ENCODE measurements at places on chromosomes 2 and 18.

GRCh38 chr2:34724107-34724506 lies 1125.0 kb upstream of the FAM98A start:
- DNase-seq = no peak

DNA sequence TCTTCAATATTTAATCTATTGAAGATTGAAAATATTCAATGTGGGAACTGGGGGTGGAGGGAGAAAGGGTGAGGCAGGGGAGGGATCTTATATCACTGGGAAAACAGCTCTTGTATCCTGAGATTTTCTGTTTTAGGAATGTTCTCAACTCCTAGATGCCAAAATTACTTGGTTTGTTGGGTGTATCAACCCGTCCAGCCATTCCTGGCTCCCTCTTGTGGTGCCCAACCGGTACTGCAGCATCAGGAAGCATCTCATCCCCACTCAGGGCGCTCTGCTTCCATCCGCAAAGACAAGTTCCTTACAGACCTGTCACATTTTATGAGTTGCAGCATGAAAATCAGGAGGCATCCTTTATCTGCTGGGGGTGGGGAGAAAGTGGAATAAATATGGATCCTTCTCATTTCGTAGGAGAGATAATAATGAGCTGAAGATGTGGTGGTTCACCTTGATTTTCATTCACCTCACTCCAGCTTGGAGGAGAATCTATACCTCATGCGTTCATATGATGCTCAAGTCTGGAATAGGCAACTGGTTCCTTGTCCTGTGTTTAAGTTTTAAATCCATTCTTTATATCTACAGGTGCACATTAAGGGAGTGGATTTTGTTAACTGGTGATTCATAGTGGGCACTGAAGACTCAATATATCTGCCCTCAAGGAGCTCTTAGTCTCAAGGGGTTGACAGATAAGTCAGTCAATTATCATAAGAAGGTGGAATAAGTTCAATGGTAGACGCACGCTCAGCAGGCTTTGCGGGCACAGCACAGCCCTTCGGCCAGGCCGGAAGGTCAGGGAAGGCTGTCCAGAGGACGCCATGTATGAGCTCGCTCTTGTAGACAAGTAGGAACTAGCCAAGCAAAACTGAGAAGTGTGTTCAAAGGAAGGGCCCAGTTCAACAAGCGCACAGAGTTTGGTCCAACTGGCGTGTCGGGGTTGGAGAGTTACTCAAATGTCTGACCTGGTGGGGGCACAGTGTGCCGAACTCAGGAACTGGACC lies 127.3 kb downstream of the RNF144A start:
- peak; percentile 55 for DNase-seq

- DNase-seq = no peak
These were observed 27.9 kb downstream of the WDR33 start for GRCh38 chr2:127783101-127783500.

DNA sequence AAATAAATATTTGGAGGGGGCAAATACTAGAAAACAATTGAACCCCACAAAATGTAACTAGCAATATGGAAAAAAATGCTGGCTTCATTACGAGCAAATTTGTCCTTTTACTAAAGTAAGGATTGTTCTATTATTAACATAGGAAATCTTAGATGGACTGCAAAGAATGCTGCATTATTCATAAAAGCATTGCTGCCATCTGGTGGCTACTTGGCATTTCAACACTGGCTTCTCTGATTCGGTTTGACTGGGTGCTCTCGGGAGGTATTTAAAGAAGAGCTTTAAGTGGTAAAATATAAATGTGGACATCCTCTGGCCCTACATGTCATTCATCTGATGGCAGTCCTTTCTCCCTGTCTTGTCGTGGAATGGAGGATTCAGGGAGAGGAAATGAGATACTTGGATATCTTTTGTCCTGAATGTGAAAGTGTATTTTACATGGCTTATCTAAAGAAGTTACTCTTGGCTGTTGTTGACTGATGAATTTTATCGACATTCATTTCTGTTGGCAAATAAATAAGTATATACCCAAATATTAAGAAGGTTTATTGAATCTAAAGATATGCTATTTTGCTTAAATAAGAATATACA lies 130.2 kb downstream of the ARHGAP15 start:
- peak; percentile 58 for DNase-seq

- no peak for DNase-seq
These were observed 797 bp downstream of the TTC32 start for GRCh38 chr2:19900931-19901441.

DNA sequence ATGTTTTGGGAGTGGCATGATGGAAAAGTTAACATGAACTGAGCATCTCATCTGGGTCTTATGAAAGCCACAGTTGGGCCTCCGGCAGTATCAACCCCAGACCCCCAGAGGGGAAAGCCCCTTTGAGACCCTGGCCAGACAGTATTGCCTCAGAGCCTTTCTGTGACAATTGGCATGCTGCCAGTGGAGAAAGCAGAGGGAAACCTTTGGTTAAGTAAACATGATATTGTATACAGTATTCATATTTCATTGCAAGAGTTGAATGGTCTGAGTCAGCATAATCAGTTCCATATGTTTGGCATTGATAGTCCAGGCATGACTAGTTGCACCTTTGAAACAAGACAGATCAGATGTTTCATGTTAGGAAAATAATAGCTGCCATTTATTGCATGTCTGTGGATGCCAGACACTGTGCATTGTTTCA lies 20.0 kb downstream of the MERTK start:
- no peak for DNase-seq

DNA sequence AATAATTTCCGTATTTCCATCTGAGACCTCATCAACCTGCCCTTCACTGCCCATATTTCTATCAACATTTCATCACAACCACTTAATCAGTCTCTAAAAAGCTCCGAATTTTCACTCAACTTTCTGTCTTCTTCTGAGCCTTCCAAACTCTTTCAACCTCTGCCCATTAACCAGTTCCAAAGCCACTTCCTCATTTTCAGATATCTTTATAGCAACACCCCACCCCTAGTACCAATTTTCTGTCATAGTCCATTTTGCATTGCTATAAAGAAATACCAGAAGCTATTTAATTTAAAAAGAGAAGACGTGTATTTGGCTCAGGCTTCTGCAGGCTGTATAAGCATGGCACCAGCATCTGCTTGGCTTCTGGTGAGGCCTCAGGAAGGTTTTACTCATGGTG lies 107.0 kb downstream of the PTGR3 start:
- no peak for DNase-seq

- DNase-seq = no peak
These were observed 18.0 kb downstream of the MBP start for GRCh38 chr18:77114415-77115191.

GRCh38 chr2:31505111-31505510 lies 75.6 kb downstream of the SRD5A2 start:
- no peak for DNase-seq

DNA sequence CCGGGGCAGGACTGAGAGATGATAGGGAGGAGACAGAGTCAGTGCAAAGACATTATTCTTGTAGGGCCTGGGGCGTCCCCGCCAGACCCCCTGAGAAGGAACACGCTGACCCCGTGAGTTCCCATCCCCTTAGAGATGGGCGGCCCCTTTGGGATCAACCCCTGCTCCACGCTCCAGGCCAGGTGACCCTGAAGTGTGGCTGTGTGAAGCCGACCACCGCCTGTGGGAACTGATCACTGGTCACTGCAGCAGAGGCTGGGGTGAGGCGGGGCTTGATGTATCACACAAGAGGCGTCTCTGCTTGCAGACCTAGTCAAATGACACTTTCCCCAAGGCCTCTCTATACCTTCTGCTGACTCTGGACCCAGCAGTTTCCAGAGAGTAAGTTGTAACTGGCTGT lies 157.4 kb upstream of the TWIST2 start:
- no peak for DNase-seq

- DNase-seq = no peak
These were observed 13.9 kb upstream of the VRK2 start for GRCh38 chr2:58032764-58033080.

- no peak for DNase-seq
These were observed 138.9 kb upstream of the DCC start for GRCh38 chr18:52200921-52201663.

- no peak for DNase-seq
These were observed 19.3 kb downstream of the BCL11A start for GRCh38 chr2:60534052-60534685.

DNA sequence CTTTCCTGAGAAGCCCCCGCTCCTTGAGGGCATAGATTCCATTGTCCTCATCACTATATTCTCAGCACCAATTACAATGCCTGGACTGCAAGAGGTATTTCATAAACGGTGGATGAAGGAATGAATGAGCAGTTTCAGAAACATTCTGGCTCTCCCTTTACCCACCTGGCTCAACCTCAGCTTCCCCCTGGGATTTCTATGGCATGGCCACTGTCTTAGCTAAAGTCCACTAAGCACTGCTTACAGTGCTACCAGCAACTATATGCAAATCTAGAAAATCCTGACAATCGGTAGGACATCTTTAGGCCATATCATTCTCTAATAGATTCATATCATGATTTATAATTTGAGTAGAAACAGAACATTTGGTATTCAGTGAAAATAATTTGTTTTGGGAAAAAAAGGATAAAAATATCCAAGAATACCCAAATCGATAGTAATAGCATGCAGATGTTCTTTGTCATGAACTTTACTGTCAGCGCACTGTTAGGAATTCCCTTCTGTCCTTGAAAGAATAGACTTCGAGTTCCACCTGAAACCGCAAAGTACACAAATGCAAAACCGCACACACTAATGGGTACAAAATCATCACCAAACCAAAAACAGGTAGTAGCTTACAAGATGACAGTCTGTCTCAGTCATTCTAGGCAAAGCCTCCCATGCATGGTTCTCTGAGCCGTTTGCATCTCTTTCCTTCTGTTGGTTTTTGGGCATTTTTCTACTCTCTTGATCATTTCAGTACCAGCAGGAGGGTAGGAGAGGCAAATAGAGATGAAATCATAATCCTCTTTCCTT lies 303.6 kb upstream of the ID2 start:
- DNase-seq = no peak

GRCh38 chr2:70132244-70133126 lies 45.2 kb downstream of the PCBP1 start:
- no peak for DNase-seq

DNA sequence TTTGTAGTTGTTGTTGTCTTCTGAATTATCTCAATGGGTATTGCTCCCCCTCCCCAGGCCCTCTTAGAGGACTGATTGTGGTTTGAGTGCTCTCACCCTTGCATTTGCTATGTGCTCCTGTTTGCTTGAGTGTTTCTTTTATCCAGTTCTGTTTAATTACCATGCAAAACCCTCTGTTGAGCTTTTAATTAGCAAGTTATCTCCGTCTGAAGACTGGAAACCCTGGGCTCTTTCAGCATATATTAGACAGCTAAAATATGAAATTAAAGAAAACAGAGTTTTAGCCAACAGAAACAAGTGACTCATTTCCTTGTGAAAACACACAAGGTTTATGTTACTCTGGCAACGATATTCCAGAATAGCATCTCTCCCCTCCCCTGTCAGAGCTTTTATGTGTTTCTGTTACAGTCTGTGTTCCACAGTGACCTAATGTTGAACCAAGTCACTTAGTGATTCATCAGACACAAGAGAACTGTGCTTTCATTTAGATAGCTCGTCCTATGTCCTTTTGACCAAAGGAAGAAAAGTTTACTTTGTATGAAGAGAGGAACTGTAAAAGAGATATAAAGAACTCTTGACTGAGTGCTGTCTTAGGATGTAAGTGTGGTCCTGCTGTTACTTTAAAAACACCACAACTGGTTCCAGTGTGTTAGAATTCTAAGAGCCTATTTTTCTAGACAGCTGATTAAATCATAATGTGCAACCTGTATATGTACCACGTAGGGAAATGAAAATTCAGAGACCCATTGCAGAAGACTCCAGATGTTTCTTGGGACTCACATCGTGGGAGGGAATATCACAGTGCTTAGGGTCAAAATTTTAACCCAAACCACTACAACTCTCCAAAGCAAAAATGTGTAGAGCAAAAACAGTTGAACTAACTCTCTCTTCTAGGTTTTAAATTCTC lies 172.8 kb upstream of the RBMS1 start:
- DNase-seq = no peak

DNA sequence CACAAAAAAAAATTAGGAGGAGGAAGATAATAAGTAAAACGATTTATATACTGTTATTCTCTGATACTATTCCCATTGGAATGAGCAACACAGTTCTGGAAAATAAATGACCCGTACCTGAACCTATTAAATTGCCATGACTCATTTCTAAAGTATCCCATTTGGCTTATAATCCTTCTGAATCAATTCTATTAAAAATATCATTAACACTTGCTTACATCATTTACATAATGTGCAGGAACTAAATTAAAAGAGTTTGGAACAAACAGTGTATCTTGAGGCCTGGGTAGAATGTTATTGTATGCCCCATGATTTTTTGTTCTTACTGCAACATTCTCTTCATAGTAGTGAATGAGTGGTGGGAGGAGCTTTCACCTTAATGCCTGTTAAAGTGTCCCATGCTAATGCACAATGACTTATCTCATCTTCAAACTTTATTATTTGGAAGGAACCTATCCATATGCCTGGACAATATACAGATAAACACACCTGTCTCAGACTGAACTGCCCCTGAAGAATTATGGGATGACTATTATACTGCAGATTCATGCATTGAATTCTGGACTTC lies 549.9 kb upstream of the ACVR2A start:
- DNase-seq = no peak

DNA sequence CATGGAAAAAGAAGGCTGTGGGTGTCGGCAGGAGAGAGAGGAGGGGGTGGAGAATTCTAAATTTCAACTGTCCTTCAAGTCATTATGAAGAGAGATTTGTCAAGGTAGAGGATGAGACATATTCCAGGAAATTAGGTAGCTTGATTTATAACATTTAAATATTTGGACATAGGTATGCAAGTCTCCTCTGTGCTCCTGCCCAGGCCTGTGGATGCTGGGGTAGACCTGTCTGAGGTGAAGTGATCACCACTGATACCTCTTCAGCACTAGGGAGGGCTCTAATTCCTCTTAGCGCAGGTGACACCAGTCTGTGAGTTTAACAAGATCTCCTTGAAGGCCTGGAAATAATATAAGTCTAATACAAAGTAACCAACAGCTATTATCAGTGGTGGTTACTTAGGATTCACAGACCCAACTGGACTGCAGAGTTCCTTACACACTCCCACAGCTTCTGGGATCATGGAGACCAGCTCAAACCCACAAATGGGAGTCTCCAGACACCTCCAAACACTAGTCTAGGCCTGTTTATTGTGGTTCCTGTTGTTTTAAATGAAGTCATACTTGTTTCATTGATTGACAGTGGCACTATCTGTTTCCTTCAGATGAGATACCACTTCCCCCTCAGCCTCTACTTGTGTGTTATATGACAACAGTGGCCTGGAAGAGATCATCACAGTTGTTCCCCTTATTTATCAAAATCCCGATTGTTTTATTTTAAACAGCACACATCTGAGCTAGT lies 104.1 kb upstream of the ITPRID2 start:
- DNase-seq = no peak

DNA sequence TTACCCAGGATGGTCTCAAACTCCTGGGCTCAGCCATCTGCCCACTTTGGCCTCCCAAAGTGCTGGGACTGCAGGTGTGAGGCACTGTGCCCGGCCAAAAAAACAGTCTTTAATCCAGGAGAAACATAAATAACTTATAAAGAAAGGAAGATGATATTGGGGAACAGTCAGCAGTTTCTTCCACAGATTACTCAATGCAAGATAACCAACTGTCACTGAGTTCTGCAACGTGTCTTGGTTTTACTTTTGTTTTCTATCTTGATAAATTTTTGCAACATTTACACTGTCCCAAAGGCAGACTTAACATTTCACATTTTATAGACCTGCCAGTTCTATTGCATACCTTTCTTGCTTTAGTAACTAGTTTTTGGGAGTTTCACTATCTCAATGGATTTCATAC lies 71.1 kb downstream of the ANKRD44 start:
- DNase-seq = no peak

- no peak for DNase-seq
These were observed 61.8 kb upstream of the LAPTM4A start for GRCh38 chr2:20113004-20113796.

All from stimulated activated CD8-positive, alpha-beta memory T cell treated with anti-CD3 and anti-CD28 coated beads, Interleukin-12 subunit alpha, Interleukin-12 subunit beta, amount 100 ng/mL, for 1 hour (primary cell).